GM12892 (cell line): ENCODE measurements at places on chromosomes 2 and 18.

DNA sequence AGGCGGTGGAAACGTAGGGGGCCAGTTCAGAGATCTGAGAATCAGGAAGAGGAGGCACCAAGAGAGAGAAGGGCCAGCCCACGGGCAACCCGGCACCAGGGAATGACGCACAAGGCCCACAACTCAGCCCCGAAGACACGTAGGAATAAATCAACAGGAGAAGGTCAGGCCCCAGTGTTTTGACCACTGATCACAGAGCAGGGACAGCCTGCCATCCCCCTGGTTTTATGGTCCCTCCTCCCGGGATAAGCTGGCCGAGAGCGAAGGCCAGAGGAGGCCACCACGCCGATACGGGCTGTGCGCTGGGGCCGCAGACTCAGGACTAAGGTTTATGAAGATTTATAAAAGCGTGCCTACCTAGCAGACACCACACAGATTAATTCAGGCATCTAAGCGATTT, 341.4 kb downstream of the ZNF516 start:
- DNase-seq: no peak

- DNase-seq: no peak
Observed at GRCh38 chr2:171824086-171824485, 70.0 kb downstream of the SLC25A12 start.

GRCh38 chr2:73163483-73164367, 38.6 kb upstream of the NOTO start:
- peak; percentile 59 for DNase-seq

GRCh38 chr2:47833516-47833968, 50.6 kb downstream of the MSH6 start:
- DNase-seq: no peak

- no peak for DNase-seq
Observed at GRCh38 chr2:154443919-154444318, 254.6 kb upstream of the KCNJ3 start.
